ENCODE measurements at places on chromosomes 1 and 21. TPM values are rescaled to one million over a fixed set of nuclear protein-coding genes. Genes with fewer than 3 reads are reported as not detected.

Gene KRTAP12-2
- 1.2 TPM for total RNA-seq

Gene PPFIA4
- total RNA-seq: 13.7 TPM

Gene MROH9
- total RNA-seq: not detected

Gene DLGAP3
- total RNA-seq: 4.6 TPM

Gene CD84
- not detected for total RNA-seq
